ENCODE measurements at places on chromosomes 6 and 20.
A peak's percentile ranks its signal among the peaks of the same experiment; 100 is the strongest.

- DNase-seq = no peak
Measured at GRCh38 chr6:106637051-106637716, 7.8 kb downstream of the QRSL1 start.

DNA sequence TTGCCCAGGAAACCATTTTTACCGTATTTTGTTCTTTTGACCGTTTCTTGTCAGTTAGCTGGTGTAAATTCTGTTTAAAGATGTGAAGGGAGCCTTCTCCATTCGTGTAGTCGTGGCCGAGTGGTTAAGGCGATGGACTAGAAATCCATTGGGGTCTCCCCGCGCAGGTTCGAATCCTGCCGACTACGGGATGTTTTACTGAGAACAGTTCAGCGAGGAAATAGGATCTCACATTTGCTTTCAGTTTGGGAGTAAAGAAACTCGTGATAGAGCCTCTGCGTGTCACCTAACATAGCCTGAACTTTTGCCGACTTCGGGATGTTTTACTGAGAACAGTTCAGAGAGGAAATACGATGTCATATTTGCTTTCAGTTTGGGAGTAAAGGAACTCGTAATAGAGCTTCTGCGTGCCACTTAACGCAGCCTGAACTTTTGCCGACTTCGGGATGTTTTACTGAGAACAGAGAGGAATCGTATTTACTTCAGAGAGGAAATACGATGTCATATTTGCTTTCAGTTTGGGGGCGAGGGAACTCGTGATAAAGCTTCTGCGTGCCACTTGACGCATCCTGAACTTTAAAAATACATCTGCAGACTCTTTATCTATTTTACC, 5.9 kb upstream of the ZNF184 start:
- peak; percentile 36 for DNase-seq

DNA sequence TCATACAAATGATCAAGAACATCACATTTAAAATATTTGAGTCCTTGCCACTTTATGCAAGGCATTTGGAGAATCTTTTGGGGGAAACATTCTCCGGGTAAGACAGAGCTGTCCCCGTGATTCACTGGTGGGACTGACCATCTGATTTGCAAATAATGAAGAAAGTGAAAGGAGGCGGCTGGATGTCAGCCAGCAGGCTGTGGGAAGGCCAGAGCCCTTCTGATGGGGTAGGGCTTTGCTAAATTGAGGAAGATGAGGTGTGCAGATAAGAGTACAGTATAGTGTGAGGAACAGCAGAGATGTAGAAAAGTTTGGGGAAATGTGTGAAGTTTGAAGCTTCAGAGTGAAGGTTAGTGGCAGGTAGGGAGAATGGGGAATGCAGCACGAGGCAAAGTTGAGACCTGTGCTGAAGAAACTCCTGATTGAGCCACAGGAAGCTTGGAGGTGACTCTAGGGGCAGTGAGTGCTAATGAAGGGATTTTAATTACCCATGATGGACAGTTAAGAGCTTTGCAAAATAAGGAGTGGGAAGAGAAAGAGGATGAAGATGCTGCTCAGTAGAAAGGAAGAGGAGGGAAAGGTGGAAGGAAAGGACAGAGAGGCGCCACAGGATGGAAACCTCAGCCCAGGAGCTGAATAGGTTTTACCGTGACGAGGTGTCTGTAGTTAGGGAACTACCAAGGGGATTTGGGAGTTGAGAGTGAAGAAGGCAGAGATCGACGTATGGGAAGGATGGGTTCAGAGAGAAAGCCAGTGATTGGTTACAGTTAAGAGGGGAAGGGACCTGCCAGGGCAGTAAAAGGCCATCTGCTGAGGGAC, 68.7 kb downstream of the SNX9 start:
- no peak for DNase-seq

DNA sequence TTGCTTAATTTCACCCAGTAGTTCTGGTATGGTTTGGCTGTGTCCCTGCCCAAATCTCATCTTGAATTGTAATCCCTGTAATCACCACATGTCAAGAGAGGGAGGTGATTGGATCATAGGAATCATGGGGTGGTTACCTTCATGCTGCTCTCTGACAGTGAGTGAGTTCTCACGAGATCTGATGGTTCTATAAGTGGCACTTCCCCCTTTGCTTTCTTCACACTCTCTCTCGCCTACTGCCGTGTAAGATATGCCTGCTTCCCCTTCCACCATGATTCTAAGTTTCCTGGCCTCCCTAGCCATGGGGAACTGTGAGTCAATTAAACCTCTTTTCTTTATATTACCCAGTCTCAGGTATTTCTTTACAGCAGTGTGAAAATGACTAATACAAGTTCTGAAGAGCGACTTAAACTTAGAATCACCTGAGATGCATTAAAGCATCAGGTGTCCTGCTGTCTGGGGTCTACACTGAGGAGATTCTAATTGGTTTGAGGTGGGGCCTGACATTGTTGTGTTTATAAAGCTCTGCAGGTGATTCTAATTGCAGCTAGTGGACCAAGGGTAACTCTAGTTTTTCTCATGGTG, 82.1 kb upstream of the DTNBP1 start:
- no peak for DNase-seq

GRCh38 chr6:129476810-129477209, 233.2 kb downstream of the ARHGAP18 start:
- no peak for DNase-seq

Data from NCI-H524 treated with DMSO at 0.1 percent for 48 hours (cell line).